ENCODE measurements at places on chromosomes 1 and 21.

DNA sequence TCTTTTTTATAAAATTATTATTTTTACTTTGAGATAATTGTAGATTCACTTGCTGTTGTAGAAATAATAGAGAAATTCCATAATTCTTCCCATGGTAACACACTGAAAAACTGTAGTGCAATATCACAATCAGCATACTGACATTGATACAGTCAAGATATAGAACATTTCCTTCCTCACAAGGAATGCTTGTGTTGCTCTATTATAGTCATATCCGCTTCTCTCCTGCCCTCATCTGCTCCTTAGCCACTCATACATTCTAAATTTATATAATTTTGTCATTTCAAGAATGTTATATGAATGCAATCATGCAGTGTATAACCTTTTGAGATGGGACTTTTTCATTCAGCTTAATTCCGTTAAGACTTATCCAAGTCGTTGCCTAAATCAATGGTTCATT lies 320.2 kb downstream of the BARHL2 start:
- no peak for DNase-seq

GRCh38 chr1:229031481-229032341 lies 239.2 kb upstream of the RAB4A start:
- DNase-seq: no peak

- DNase-seq: peak; percentile 63
These were observed 9.2 kb upstream of the KCNQ4 start for GRCh38 chr1:40774266-40774998.

DNA sequence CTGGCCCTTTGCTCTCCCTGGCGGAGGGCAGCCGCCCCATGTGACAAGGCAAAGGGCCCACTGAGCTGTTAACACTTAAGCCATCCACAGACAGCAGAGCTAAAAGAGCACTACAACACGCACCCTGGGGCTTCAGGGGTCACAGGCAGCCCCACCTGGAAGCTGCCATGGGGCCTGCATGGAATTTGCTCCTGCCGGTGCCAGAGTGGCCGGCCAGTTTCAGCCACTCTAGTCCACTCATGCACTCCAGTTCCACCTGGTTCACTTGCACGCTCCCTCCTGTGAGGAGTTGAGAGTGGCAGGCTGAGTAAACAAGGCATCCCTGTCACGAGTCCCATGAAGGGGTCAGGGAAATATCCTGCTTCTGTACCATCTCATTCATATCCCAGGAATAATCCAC lies 55.3 kb downstream of the RIMS3 start:
- no peak for DNase-seq

DNA sequence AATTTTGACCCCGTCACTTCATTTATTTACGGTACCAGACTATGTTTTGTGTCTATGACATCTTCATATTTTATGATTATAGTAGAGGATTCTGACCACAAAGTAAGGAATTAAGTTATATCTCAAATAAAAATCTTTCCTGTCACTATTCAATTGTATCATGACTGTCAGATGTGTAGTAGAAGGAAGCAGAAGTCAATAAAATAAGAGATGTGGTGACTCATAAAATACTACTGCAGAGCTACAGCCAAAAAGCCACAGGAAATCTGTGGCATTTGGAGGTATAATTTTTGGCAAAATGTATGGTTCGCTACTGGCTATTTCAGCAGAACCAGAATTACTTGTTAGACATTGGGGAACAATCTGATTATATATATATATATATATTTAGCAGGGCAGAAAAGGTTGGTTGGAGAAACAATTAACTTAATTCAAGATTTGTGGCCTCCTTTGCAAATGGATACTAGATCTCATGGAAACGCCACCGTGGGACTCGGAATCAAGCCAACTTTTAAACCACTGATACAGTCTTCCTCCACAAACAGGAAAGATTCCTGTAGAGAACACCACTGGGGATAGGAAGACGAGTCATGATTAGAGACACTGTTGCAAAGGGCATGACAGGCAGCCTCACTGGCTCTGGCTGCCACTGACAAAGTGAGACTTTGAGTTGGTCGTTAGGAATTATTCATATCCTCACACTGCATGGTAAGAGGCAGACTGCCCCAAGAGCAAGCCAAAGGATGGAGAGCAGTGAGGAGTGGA lies 5.1 kb downstream of the FCRL2 start:
- DNase-seq: no peak

Measured in naive thymus-derived CD8-positive, alpha-beta T cell (primary cell).